ENCODE measurements at places on chromosomes 2 and 18. TPM values are rescaled to one million over a fixed set of nuclear protein-coding genes. Genes with fewer than 3 reads are reported as not detected.
A peak's percentile ranks its signal among the peaks of the same experiment; 100 is the strongest.

Gene IL36G
- total RNA-seq = not detected

DNA sequence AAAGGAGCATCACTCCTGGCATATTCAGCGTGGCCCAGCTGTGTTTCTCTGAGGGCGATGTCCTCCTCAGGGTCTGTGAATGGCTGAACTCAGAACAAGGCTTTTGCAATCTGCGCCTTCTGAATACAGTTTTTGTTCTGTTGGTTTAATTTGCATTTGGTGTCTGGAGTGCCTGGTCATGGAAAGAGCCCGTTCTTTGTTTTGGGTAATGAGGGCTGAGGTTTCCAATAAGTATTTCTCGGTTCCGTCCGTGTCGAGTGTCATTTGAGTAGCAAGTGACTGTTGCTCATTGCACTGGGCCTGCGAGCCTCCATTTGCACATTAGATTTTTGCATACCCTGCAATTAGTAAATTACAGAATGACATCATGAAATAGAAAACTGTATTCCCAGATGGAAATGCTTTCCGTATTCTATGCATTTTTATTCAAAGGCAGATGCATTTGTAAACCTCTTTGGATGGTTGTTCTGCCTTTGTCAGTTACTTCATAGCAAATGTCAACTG, 57.3 kb downstream of the NEDD4L start:
- peaks cover 16% of the 10 kb centered on the region for H3K4me1 ChIP-seq
- no peak for DNase-seq
- no peaks in the 10 kb centered on the region for H3K36me3 ChIP-seq
- H3K27ac ChIP-seq = no peak overlapping the region
- H3K4me3 ChIP-seq = no peak overlapping the region
- no peaks in the 10 kb centered on the region for H3K27me3 ChIP-seq

- no peak for DNase-seq
- H3K36me3 ChIP-seq = no peaks in the 10 kb centered on the region
Observed at GRCh38 chr2:65204461-65205210, 23.0 kb upstream of the ACTR2 start.

Gene SERPINB10
- not detected for total RNA-seq

GRCh38 chr2:218260742-218261422, at the start of gene GPBAR1:
Gene GPBAR1 (plus strand): TSS chr2:218261015. CDS start chr2:218262725, 1,710 bp downstream.
- peaks cover 63% of the 10 kb centered on the region for H3K4me1 ChIP-seq
- peaks cover 16% of the 10 kb centered on the region for H3K36me3 ChIP-seq
- peak within 1 kb of the TSS; percentile 14 for H3K4me3 ChIP-seq
- H3K27ac ChIP-seq = peak within 1 kb of the TSS; percentile 81
- DNase-seq = no peak
- H3K27me3 ChIP-seq = no peaks in the 10 kb centered on the region

DNA sequence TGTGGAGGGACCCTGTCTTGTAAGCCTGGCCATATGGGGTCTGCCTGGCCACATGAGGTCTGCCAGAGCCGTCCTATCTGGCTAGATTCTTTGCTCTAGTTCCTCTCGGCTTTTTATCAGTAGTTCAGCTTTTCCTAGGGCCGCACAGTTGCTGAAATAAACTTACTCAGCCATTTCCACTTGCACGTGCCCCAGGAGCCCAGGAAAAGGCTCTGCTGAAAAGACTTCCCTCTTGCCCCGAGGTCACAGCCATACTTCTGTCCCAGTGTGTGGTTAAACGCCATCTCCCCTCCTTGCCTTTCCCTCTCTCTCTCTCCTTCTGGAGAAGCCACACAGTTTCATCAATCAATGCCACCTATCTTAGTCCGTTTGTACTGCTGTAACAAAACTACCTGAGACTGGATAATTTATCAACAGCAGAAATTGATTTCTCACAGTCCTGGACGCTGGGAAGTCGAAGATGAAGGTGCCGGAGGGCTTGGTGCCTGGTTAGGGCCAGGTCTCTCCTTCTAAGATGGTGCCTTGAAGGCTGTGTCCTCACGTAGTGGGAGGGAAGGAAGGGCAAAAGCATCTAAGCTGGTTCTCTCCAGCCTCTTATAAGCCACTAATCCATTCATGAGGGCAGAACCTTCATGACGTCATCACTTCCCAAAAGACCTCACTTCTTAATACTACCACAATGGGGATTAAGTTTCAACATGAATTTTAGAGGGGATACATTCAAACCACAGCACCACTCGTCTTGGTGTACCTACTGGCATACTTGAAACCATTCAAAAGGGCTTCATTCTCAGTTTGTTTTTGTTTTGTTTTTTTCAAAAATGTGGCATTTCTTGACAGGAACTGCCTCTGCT, 11.2 kb upstream of the GALM start:
- H3K27ac ChIP-seq = no peak overlapping the region
- DNase-seq = no peak
- H3K36me3 ChIP-seq = no peaks in the 10 kb centered on the region
- no peaks in the 10 kb centered on the region for H3K27me3 ChIP-seq
- no peak overlapping the region for H3K4me3 ChIP-seq
- no peaks in the 10 kb centered on the region for H3K4me1 ChIP-seq

DNA sequence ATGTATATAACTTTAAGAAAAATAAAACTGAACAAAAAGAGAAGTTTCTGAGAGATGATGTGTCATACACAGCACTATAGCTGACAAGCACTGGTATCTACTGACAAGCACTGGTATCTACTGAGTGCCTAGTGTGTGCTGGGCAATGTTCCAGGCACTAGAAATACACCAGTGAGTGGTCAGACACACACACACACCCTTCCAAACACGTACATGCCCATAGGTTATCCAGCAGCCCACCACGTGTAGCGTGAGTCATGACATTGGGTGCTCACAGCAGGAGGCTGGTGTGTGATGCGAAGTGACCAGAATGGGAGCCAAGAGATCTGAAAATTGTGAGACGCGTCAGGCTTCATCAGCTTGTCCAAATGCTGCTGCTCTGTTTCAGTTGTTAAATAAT, 12.2 kb upstream of the GNAL start:
- peaks cover 59% of the 10 kb centered on the region for H3K27me3 ChIP-seq
- H3K36me3 ChIP-seq = no peaks in the 10 kb centered on the region
- DNase-seq = no peak
- H3K4me1 ChIP-seq = no peaks in the 10 kb centered on the region

Gene TTR
- total RNA-seq = not detected

DNA sequence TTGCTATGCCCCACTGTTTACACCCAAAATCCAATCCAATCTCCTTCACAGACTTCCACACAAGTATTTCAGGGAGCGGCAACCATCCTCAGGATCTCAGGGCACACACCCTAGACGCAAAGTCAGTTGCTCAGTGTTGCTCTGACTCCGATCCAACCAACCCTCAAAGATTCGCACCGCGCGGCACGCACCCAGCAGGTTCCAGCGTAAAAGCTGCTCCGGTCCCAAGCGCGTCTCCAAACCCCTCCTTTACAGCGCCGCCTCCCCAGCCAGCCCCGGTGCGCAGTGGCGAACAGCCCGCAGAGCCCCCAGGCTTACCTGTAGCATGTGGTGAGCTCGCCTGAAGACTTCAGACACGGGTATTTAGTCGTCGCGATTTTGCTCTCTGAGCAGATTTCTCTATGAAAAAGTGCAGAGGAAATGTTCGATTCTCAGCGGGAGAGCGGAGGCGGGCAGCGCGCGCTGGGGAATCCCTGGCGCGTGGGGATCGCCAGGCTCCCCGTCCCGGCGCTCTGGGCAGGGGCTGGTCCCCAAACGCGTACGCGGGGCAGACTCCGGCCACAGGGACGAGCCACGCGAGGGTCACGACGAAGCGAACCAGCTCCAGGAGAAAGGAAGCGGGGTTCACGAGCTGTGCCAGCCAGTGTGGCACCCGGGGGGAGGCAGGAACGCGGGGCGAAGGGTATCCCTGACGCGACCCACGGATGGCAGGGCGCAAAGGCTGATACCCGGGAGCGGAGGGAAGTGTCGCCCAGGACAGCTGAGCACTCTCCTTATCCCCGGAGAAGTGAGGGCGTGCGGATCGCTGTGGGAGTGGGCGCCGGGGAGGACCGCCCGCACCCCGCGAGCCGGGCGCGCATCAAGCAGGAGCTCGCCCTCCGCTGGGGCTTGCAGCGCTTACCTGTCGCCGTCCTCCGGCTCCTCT, 650 bp downstream of the CCBE1 start:
- peaks cover 33% of the 10 kb centered on the region for H3K4me1 ChIP-seq
- no peak overlapping the region for H3K27ac ChIP-seq
- H3K4me3 ChIP-seq = peak overlapping the region; percentile 67
- no peaks in the 10 kb centered on the region for H3K36me3 ChIP-seq
- peaks cover 15% of the 10 kb centered on the region for H3K27me3 ChIP-seq

Gene TUBA4B
- total RNA-seq = not detected

GRCh38 chr2:169260246-169260645, 102.1 kb downstream of the LRP2 start:
- H3K4me3 ChIP-seq = no peak overlapping the region
- H3K27ac ChIP-seq = no peak overlapping the region
- no peaks in the 10 kb centered on the region for H3K4me1 ChIP-seq
- no peaks in the 10 kb centered on the region for H3K27me3 ChIP-seq
- no peaks in the 10 kb centered on the region for H3K36me3 ChIP-seq

- H3K36me3 ChIP-seq = no peaks in the 10 kb centered on the region
- H3K4me3 ChIP-seq = no peak overlapping the region
- no peak overlapping the region for H3K27ac ChIP-seq
- no peak for DNase-seq
- H3K27me3 ChIP-seq = no peaks in the 10 kb centered on the region
Observed at GRCh38 chr18:11237066-11237465, 87.7 kb upstream of the PIEZO2 start.

- H3K4me1 ChIP-seq = peaks cover 5% of the 10 kb centered on the region
- DNase-seq = no peak
- H3K36me3 ChIP-seq = no peaks in the 10 kb centered on the region
- no peaks in the 10 kb centered on the region for H3K27me3 ChIP-seq
Observed at GRCh38 chr2:107325981-107326786, 440.2 kb upstream of the ST6GAL2 start.

Gene PARD6G
- total RNA-seq = 11.3 TPM

- no peak overlapping the region for H3K4me3 ChIP-seq
- DNase-seq = no peak
Observed at GRCh38 chr2:242011991-242012764, 142.6 kb downstream of the RTP5 start.

- no peaks in the 10 kb centered on the region for H3K27me3 ChIP-seq
- H3K4me1 ChIP-seq = peaks cover 24% of the 10 kb centered on the region
- H3K36me3 ChIP-seq = no peaks in the 10 kb centered on the region
Observed at GRCh38 chr2:231597014-231597611, 4.4 kb downstream of the TEX44 start.

Gene ANKRD36
- total RNA-seq = 25.3 TPM

Gene NOL4
- total RNA-seq = not detected

- H3K27ac ChIP-seq = peak overlapping the region; percentile 54
- H3K36me3 ChIP-seq = no peaks in the 10 kb centered on the region
- peaks cover 3% of the 10 kb centered on the region for H3K4me1 ChIP-seq
- H3K4me3 ChIP-seq = no peak overlapping the region
- DNase-seq = no peak
Observed at GRCh38 chr2:188897096-188897495, 77.1 kb upstream of the COL3A1 start.

Gene POTEF
- not detected for total RNA-seq

GRCh38 chr2:128638341-128639119, 319.9 kb upstream of the HS6ST1 start:
- H3K4me1 ChIP-seq = no peaks in the 10 kb centered on the region
- H3K4me3 ChIP-seq = no peak overlapping the region
- no peaks in the 10 kb centered on the region for H3K36me3 ChIP-seq
- H3K27ac ChIP-seq = no peak overlapping the region
- DNase-seq = peak; percentile 90
- H3K27me3 ChIP-seq = no peaks in the 10 kb centered on the region

DNA sequence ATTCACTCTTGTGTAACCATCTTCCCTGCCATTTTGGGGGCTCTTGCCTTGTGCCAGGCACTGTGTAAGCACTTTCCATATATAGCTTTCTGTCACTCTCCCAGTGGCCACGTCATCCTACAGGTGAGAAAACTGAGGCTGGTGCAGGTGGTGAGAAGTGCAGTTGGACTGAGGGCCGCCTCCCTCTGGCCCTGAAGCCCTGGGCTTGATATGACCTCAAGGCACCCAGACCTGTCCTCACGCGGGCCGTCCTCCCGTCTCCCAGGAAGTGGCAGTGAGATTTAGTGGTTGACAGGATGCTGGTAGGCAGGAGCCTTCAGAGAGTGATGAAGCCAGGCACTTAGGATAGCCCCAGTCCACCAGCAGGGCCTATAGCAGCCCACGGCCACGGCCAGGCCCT, 30.5 kb downstream of the MAL start:
- no peaks in the 10 kb centered on the region for H3K4me1 ChIP-seq
- no peak overlapping the region for H3K4me3 ChIP-seq
- H3K27ac ChIP-seq = no peak overlapping the region
- no peak for DNase-seq
- no peaks in the 10 kb centered on the region for H3K36me3 ChIP-seq
- peaks cover 6% of the 10 kb centered on the region for H3K27me3 ChIP-seq

GRCh38 chr2:165287094-165287778, 48.0 kb downstream of the SCN2A start:
- H3K27ac ChIP-seq = no peak overlapping the region
- no peak overlapping the region for H3K4me3 ChIP-seq
- no peaks in the 10 kb centered on the region for H3K27me3 ChIP-seq
- DNase-seq = no peak

Gene GPR39
- not detected for total RNA-seq

Gene ZAP70
- 1.6 TPM for total RNA-seq

DNA sequence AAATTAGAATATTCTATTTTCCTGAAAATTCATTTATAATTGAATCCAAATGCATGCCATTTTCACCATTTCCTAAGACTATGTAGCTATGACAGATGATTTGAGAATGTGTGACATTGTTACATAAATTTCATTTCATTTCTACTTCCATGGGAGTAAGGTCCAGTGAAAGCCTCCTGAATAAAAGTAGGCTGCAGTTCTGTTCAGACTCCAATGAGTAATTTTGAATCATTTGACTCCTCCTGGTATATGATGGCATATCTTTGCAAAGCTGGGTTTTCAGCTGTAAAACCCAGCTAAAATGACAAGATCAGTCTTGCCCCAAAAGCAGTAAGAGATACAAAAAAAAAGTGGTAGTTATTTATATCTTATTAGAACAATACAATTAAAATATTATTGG, 101.0 kb upstream of the DNAJC10 start:
- H3K27me3 ChIP-seq = no peaks in the 10 kb centered on the region
- no peak for DNase-seq
- no peak overlapping the region for H3K27ac ChIP-seq
- H3K36me3 ChIP-seq = no peaks in the 10 kb centered on the region
- peaks cover 3% of the 10 kb centered on the region for H3K4me1 ChIP-seq
- no peak overlapping the region for H3K4me3 ChIP-seq

Gene ABHD1
- total RNA-seq = 0.92 TPM

GRCh38 chr2:215998636-215999035, 14.7 kb downstream of the MREG start:
- no peak for DNase-seq
- no peak overlapping the region for H3K4me3 ChIP-seq
- H3K36me3 ChIP-seq = no peaks in the 10 kb centered on the region
- no peaks in the 10 kb centered on the region for H3K4me1 ChIP-seq

GRCh38 chr2:28543316-28544035, 47.6 kb downstream of the PLB1 start:
- no peak overlapping the region for H3K4me3 ChIP-seq
- no peaks in the 10 kb centered on the region for H3K36me3 ChIP-seq
- no peaks in the 10 kb centered on the region for H3K27me3 ChIP-seq
- DNase-seq = no peak

- no peaks in the 10 kb centered on the region for H3K4me1 ChIP-seq
- no peak overlapping the region for H3K4me3 ChIP-seq
- no peaks in the 10 kb centered on the region for H3K27me3 ChIP-seq
- DNase-seq = no peak
- no peaks in the 10 kb centered on the region for H3K36me3 ChIP-seq
Observed at GRCh38 chr2:194946826-194947225, 710.2 kb upstream of the SLC39A10 start.
